ENCODE measurements at places on chromosomes 7 and 10.

DNA sequence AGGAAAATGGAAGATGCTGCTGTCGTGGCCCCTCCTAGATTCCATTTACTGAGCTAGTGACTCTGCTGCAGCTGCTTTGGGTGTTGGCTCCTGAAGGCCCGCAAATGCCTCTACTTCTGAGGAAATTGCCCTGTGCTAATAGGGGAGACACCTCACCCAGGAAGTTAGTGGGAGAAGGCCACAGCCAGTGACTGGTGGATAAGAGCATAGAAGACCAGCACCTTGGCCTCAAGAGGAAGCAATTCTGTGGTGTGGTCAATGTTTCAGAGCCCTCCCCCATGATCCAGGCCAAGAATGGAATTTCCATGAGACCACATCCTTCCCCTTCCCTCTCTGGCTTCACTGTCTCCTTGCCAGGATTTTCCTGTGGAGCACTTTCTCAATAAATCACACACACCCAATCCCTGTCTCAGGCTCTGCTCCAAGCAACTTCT is 25.0 kb upstream of the FZD1 start:
- DNase-seq = no peak

DNA sequence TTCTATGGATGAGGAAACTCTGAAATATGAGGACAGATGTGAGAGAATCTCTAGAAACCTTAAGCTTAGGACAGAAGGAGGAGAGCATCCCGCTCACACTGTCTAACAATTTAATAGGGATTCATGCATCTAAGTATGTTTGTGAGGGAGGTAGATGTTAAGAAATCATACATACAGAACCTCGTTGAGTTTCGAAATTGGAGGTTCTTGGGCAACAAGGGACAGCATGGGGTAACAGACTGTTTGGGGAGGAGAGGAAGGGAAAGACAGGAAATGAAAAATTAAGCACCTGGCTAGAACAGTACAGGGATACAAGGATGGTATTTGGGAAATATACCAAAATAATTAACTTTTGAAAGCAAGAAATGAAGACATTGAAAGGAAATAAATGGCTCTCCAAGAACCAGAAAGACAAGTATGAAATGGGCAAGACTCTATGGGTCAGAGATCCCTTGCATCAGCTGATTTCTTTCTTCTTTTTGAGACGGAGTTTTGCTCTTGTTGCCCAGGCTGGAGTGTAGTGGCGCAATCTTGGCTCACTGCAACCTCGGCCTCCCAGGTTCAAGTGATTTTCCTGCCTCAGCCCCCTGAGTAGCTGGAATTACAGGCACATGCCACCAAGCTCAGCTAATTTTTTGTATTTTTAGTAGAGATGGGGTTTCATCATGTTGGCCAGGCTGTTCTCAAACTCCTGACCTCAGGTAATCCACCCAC is 207.9 kb downstream of the CTNNA3 start:
- no peak for DNase-seq

- no peak for DNase-seq
Measured at GRCh38 chr7:41873741-41874140, 170.9 kb upstream of the INHBA start.

DNA sequence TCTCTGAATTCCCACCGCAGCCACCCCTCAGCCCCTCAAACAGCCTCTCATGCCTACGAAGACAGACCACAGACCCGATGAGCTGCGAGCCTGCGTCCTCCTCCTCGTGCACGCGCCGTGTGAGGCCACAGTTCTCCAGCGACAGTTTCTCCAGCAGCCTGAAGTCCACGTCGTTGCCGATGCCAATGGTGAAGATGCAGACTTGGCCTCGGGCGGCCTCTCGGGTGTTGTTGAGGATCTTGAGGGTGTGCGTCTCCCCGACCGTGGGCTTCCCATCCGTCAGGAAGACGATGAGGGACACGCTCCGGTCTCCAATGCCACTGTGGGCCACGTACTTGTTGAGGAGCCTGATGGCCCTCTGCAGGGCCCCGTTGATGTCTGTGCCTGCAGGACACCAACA is 87.1 kb downstream of the ITIH5 start:
- DNase-seq = no peak

DNA sequence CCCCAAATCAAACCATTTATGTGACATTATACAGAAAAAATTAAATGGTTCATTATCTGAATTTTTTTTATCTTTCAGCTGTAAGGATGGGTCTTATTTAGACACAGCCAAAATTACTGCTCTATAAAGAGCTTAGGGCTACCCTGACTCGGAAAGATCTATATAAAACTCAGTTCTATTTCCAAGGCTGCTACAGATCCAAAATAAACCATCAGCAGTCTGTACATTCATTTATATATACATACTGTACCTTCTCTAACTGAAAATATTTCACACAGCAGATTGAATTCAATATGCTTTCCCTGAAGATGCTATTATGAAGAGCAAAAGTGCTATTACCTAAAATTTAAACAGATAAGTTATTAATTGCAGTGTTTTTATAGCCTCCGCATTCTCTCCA is 287.7 kb upstream of the MYO3A start:
- DNase-seq = no peak

DNA sequence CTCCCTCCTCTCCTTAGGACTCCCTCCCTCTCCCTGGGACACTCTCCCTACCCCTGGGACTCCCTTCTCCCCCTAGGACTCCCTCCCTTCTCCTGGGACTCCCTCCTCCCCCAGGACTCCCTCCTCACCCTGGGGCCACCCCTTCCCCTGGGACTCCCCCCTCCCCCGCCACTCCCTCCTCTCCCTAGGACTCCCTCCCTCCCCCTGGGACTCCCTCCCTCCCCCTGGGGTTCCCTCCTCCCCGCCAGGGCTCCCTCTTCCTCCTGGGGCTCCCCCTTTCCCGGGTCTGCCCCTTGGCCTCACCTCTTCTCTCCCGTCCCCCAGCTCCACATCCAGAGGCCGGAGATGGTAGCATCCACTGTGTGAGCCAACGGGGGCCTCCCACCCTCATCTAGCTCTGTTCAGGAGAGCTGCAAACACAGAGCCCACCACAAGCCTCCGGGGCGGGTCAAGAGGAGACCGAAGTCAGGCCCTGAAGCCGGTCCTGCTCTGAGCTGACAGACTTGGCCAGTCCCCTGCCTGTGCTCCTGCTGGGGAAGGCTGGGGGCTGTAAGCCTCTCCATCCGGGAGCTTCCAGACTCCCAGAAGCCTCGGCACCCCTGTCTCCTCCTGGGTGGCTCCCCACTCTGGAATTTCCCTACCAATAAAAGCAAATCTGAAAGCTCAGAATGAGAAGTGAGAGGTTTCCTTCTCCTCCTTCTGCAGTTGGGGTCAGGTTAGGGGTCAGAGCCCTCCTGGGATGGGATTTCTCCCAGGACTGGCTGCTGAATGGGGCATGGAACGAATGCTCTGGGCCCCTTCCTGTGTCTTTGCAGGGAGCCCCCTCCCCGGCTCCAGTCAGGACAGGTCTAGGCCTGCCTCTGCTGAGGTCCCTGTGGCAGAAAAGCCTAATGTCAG is 1.4 kb upstream of the MUC17 start:
- DNase-seq = peak; percentile 77

GRCh38 chr7:149877890-149878522 is 4.2 kb downstream of the ATP6V0E2 start:
- DNase-seq = no peak

DNA sequence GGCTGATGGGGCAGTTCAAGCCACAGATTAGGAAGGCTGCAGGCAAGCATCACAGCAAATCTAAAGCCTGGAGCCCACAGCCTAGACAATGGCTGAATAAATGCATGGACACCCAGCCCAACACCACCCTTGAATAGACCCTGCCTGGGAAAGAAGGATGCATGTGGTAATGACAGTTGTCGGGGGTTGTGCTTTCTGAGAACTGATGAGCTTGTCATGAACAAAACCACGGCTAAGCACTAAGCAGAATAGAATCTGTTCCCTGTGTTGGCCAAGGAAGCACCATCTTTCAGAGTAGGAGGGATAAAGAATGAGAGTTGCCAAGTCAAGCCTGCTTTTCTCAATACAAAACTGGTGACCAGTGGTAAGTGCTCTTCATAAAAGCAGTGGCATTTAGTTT is 66.1 kb upstream of the JCAD start:
- DNase-seq = no peak

DNA sequence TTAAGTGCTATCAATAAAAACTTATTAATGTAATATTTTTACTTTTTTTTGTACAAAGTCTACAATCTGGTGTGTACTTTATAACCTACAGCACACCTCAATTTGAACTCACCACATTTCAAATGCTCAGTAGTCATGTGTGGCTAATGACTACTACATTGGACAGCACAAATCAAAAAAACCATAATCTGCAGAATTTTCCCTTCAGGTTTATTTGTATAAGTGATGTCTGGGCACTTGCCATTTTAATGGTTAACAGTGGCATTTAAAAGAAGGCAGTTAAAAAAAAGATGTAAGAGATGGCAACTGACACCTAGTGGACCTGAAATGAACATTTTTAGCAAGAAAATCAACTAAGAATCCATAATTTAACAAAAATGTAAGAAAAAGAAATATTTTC is 124.6 kb upstream of the NRBF2 start:
- DNase-seq = no peak

- no peak for DNase-seq
Measured at GRCh38 chr10:17872191-17873091, 63.3 kb downstream of the MRC1 start.

DNA sequence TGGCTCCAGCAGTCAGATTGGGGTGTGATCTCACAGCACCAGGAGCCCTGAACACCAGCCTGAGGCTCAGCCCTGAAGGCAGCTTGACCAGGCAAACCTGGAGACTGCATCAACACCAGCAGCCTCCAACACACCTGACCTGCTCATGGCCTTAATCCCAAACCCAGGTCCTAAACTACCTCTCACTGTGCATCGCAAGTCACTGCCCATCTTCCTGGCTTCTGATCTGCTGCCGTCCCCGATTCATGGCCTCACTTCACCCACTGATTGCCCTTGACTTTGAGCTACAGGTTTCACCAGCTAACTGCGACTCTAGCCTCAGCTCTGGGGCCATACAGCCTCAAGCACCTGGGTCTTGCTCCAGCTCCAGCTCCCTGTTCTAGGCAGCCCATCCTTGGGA is 49.1 kb downstream of the PARP12 start:
- DNase-seq = no peak

Data from large intestine (tissue), 12 donors.